Lower leg skin (tissue), 4 donors: ENCODE measurements at places on chromosomes 2 and 18. TPM values are rescaled to one million over a fixed set of nuclear protein-coding genes. Genes with fewer than 3 reads are reported as not detected.

SKA1 gene
- 0.08 TPM for total RNA-seq

HOXD3 gene
- total RNA-seq, result 3.1 TPM

DNA sequence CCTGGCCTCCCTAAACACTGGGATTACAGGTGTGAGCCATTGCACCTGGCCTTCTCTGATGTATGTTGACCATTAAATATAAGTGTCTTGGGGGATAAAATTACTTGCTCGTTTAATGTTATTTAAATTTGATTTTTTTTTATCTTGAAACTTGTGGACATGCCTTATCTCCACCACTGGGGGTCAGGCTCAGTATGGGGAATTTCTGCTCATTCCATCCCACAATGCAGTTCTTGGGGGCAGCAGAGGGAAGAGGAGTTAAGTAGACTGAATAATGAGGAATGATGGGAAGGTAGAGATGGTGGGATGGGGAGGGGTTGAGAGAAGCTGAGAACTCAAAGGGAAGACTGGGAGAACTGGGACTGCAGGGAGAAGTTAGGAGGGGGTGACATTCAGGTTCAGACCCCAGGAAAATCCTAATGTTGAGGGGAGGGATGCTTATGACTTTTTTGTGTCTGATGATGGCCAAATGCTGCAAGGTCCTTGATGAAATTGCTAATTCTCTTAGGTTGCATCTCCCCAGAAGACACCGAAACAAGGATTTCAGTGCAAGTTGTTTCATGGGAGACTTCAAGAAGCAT is 174.2 kb downstream of the MIB1 start:
- no peak for DNase-seq

- no peak for DNase-seq
Measured at GRCh38 chr2:41595240-41595639, 452.6 kb upstream of the PKDCC start.

DNA sequence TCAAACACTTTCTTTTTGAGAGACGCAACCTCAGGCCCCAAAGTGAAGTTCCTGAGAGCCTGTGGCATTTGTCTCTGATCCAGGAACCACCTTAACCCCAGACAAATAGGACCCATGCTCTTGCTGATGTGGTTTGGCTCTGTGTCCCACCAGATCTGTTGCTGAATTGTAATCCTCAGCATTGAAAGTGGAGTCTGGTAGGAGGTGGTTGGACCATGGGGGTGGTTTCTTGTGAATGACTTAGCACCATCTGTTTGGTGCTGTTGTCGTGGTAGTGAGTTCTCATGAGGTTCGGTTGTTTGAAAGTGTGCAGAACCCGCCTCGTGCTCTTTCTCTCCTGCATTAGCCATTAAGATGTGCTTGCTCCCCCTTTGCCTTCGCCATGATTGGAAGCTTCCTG is 252.6 kb downstream of the FAM210A start:
- DNase-seq, result no peak

DNA sequence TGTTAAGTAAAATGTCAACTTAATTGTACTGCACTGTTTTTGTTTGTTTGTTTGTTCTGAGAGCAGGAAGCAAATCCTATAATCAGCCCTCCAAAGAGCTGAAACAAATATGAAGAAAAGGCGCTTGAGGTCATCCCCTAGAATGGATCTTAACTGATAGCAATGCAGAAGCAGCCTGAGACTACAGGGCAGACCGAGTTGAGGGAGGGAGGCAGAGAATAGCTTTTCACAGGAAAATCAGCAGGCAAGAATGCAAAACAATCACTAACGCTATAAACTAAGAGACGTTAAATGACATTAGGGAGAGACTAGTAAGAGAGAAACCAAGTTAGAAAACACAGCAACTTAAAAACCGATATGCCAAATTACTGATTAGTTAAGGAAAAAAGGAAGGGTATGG is 37.2 kb downstream of the GALNT1 start:
- DNase-seq, result no peak
